ENCODE measurements at places on chromosomes 3 and 15.
A peak's percentile ranks its signal among the peaks of the same experiment; 100 is the strongest.

DNA sequence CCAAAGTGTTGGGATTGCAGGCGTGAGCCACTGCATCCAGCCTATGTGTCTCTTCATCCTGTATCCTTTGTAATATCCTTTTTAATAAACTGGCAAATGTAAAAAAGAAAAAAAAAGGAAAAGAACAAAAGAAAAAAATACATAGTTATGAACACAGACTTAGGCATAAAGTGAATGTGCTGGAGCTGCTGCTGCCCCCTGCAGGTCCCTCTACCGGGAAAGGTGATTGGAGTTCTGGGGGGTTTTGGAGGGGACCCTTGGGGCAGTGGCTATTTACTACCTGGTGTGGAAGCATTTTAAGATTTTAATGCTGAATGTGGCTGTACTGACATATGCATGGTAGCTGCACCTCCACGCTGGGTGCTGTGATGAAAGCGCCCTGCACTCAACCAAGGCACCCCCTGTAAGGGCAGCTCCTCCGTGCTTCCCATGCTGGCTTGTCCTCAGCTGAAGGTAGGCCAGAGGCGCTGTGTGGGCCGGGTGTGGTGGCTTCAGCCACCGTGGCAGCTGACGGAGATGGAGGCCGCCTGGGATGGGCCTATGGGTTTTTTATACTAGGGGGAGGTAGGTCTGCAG is 49.9 kb downstream of the RPLP1 start:
- peak; percentile 29 for DNase-seq

- no peak for DNase-seq
Measured at GRCh38 chr3:16978234-16978920, 93.6 kb downstream of the PLCL2 start.

DNA sequence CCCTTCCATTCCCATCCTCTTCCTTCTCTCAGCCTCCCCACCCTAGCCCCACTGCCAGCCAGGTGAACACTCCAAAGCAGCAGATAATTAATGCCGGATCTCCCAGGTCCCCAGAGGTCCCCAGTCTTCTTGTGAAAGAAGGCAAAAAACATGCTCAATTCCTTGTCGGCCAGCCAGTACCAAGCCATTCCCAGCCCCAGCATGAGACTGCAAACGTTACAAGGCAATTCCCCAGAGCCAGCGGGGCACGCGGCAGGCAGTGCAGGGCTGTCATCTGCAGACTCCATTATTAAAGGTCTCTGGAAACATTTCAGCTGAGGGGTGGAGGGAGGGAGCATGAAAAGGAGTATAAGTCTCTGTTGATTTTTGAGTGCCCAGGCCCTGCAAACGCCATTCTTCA is 117.8 kb downstream of the XXYLT1 start:
- DNase-seq, result peak; percentile 59

- DNase-seq, result no peak
Measured at GRCh38 chr3:120601554-120601953, 5.4 kb downstream of the NDUFB4 start.

DNA sequence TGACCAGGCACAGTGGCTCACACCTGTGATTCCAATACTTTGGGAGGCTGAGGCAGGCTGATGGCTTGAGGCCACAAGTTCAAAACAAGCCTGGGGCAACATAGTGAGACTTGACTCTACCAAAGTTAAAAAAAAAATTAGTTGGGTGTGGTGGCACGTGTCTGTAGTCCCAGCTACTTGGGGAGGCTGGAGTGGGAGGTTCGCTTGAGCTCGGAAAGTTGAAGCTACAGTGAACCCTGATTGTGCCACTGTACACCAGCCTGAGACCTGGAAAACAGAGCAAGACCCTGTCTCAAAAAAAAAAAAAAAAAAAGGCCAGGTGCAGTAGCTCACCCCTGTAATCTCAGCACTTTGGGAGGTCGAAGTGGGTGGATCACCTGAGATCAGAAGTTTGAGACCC is 3.1 kb downstream of the CDC25A start:
- DNase-seq, result no peak

DNA sequence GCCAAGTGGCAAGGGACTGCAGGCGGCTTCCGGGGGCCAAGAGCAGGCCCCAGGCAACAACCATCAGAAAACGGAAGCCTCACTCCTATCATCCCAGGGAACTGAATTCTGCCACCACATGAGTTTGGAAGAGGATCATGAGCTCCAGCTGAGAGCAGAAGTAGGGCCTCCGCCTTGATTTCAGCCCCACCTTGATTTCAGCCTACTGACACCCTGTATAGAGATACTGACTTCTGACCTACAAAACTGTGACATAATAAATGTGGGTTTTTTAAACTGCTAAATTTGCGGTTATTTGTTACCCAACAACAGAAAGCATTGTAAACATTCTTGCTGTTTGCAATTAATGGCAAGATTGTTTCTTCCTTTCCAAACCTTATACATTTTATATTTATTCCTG is 21.6 kb upstream of the RARRES1 start:
- DNase-seq, result no peak

- no peak for DNase-seq
Measured at GRCh38 chr3:134039161-134039862, 9.6 kb upstream of the SLCO2A1 start.

GRCh38 chr3:131082871-131083863 is 56.5 kb downstream of the NEK11 start:
- DNase-seq, result peak; percentile 66

GRCh38 chr3:30475038-30475808 is 131.2 kb upstream of the TGFBR2 start:
- DNase-seq, result no peak

- DNase-seq, result no peak
Measured at GRCh38 chr15:56715220-56715619, 18.1 kb downstream of the ZNF280D start.

- DNase-seq, result no peak
Measured at GRCh38 chr3:30749230-30749629, 142.8 kb downstream of the TGFBR2 start.

DNA sequence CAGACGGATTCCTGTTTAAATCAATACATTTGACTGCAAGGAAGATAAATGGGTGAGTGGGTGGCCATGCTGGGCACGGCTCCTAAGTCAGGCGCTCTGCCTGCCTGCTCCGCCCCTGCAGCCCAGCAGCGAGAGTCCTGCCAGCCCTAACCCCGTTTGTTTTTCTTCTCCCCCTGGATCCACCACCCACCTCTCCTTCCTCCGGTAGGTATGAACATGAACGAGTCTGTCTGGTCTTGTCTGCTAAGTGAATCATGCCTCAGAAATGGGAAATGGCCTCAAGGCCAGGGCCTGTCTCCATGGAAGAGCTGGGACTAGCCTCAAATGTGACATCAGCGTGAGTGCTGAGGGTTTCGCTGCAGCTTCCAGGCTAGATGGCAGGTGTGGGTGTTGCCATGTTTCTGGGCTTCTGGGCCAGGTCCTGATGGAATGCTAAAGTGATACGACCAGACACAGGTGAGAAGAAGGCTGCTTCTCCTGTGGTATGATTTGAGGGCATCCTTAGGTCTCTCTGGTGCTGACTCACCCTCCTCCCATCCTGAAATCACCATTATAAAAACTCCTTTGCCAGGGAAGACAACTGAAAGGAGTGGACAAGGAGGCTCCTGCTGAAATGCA is 5.6 kb upstream of the FEM1B start:
- DNase-seq, result no peak

DNA sequence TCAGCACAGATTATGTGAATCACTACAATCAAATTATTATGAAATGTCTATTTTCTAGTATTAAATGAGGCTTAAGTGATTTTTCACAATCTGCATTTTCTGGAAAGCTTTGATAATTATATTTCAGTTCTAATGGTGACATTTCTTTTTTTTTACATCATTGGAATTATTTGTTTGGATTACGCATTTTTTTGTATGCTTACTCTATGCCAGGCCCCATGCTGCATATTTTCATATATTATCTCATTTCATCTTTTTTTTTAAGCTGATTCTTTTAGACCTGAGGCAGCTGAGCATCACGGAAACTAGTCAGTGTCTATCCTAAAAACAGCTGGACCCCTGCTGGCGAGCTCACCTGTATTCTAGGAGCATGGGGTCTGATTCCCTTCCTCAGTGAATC is 31.1 kb downstream of the SLCO3A1 start:
- DNase-seq, result no peak

- DNase-seq, result peak; percentile 78
Measured at GRCh38 chr3:53375019-53375418, 27.7 kb upstream of the DCP1A start.
